Transverse colon (tissue), 4 donors: ENCODE measurements at places on chromosomes 3 and 15. TPM values are rescaled to one million over a fixed set of nuclear protein-coding genes. Genes with fewer than 3 reads are reported as not detected.

The LINS1 gene
- total RNA-seq: 48.9 TPM

The NMB gene
- total RNA-seq: not detected

The FOXB1 gene
- total RNA-seq: not detected

The EHHADH gene
- 17.5 TPM for total RNA-seq

DNA sequence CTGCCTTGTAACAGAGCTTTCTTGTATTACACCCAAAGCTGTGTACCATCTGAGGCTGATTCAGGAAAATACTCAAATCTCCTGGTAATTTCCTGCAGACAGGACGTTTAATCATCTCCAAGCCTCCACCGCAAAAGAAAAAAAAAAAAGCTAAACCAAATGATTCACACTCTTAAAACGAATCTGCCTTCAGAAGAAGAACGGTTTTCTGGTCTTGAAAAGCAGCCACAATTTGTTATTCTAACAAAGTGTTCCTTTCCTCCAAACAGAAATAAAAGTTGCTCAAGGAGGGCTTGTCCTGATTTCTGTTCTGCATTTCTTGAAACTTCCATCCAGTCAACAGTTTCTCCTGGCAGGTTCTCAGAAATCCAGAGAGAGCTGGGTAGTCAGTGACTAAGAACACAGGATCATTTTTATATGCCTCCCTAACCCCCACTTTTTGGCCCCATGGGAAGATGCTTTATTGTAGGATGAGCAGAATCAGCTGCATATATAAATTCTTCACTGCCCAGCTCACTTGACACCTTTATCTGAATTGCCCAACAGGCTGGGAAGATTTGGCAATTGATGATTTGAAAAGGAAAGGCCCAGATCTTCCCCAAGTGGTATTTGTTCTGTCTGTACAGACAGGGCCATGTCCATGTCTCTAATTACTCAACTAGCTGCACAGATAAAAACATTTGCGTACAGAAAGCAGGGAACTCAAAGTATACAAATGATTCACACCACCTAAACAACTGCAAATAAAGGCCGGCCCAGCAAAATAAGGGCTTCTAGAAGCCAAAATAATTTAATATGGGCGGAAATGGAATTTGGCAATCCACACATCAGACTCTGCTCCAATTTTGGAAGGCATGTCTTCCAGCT, 41.0 kb upstream of the PRICKLE2 start:
- H3K36me3 ChIP-seq: no peaks in the 10 kb centered on the region
- peaks cover 17% of the 10 kb centered on the region for H3K4me1 ChIP-seq
- H3K4me3 ChIP-seq: peak overlapping the region; percentile 60
- H3K27me3 ChIP-seq: peaks cover 18% of the 10 kb centered on the region

DNA sequence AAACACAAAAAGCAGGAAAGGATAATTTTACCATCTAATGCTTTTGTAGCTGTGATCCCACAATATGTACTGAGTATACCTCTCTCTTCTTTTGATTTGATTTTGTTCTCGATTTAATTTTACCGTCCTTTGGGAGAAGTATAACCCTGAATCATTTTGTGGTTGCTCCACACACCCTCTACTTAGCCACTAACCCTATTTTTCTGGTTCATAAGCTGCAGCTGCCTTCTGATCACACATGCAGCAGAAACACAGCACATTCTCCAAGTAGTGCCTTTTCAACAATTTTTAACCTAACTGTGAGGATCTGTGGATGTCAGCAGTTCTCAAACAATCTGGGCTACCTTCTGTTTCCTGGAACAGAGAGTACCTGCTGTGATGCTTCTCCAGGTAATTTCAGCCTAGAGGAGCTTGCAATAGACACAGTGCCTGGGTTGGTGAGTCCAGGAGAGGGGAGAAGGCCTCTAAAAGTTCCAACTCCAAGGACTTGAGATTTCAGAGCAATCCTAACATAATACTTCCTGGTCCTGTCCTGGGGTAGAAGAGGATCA, 40.3 kb downstream of the HGD start:
- H3K4me3 ChIP-seq: no peak overlapping the region
- H3K4me1 ChIP-seq: no peaks in the 10 kb centered on the region
- H3K27ac ChIP-seq: no peak overlapping the region
- no peaks in the 10 kb centered on the region for H3K36me3 ChIP-seq
- DNase-seq: no peak

DNA sequence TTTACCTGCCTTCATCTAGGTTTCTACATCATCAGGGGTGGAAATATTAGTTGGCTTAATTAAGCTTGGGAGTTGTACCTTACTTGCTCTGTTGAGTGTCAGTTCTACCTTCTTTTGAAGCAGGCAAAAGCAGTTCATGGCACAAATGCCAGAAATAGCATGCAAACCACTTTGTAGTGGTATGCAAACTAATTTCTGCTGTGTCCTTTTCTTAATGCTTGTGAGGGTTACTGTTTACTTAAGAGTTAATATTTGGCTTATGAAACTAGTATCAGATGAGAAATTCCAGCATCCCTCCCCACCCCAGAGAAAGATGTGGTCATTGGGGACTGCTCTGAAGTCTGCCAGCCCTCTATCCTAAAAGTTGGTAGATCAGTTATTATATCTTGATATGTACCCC, 7.1 kb downstream of the ATP2C1 start:
- no peaks in the 10 kb centered on the region for H3K36me3 ChIP-seq
- H3K27ac ChIP-seq: no peak overlapping the region
- H3K4me3 ChIP-seq: no peak overlapping the region
- H3K4me1 ChIP-seq: peaks cover 29% of the 10 kb centered on the region
- DNase-seq: no peak
